ENCODE measurements at places on chromosomes 16 and 17.

- no peak for DNase-seq
These were observed 58.9 kb downstream of the TMC6 start for GRCh38 chr17:78069695-78070094.

DNA sequence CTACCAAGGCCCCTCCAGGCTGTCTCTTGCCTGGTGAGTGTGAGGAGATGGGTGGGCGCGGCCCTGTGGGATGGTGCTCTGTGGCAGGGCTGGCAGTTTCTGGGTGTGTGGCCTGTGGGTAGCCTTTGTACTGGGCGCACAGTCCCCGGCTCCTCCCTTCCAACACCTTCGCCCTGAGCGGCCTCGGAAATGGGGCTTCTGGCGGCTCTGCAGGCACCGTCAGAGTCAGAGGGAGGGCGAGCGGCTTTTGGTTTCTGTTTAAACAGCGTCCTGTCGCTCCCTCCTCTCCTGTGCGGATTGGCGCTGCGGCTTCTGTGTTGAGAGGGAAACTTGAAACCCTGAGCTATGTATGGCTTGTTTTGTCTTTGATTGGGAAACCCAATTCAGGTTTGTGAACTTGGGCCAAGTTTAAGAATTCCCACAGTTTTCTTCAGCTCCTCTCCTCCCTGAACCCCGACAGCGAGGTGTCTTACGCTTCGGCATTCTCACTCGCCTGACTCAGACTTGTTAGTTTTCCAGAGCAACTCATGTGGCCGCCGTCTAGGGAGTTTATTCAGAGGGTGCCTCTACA is 8.3 kb upstream of the ZNF750 start:
- DNase-seq = no peak

- DNase-seq = no peak
These were observed 168.6 kb upstream of the IRX3 start for GRCh38 chr16:54455030-54455725.

- DNase-seq = peak; percentile 62
These were observed 9.3 kb downstream of the GJD3 start for GRCh38 chr17:40355123-40355803.

- no peak for DNase-seq
These were observed 13.8 kb downstream of the PSMB3 start for GRCh38 chr17:38766341-38766740.

- no peak for DNase-seq
These were observed 23.4 kb downstream of the DCAF7 start for GRCh38 chr17:63573634-63574033.

DNA sequence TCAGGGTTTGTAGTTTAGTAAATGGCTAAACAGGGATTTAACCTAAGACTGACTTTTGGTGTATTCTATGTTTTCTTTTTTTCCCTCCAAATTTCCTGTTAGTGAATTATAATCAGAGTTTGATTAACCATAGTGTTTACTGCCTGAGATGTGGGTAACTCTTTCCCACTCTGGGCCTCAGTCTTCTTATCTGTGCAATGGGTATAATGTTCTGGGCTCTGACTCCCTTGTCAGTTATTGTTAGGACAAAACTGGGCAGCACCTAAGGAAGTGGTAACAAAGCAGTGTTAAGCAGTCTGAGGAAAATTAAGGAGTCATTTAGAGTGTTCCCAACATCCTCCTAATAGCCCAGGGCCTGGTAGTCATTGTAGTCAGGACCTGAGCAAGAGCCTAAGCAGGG is 206.4 kb upstream of the N4BP1 start:
- no peak for DNase-seq

GRCh38 chr17:45355087-45355486 is 38.3 kb upstream of the MAP3K14 start:
- DNase-seq = no peak

GRCh38 chr16:63737633-63738032 is 1384.2 kb downstream of the CDH11 start:
- DNase-seq = no peak

- DNase-seq = no peak
These were observed 118.1 kb downstream of the ENGASE start for GRCh38 chr17:79192503-79193351.

DNA sequence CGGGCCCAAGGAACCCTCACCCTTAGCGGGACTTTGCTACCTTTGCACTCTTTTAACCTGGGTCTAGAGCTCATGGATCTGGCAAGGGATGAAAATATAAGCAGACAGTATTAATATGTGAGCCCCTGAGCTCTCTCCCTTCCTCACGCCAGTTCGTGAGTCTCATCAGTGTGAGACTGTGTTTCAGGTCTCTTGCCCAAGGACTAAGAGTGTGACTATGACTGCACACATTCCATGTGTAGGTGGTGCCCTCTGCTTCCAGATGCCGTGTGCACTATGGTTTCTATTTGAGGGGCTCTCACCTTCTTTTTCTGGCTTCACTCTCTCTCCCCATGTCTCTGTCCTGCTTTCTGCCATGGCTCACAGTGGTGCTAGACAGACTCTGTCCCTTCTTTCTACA is 40.5 kb downstream of the DHRS7B start:
- DNase-seq = peak; percentile 73

DNA sequence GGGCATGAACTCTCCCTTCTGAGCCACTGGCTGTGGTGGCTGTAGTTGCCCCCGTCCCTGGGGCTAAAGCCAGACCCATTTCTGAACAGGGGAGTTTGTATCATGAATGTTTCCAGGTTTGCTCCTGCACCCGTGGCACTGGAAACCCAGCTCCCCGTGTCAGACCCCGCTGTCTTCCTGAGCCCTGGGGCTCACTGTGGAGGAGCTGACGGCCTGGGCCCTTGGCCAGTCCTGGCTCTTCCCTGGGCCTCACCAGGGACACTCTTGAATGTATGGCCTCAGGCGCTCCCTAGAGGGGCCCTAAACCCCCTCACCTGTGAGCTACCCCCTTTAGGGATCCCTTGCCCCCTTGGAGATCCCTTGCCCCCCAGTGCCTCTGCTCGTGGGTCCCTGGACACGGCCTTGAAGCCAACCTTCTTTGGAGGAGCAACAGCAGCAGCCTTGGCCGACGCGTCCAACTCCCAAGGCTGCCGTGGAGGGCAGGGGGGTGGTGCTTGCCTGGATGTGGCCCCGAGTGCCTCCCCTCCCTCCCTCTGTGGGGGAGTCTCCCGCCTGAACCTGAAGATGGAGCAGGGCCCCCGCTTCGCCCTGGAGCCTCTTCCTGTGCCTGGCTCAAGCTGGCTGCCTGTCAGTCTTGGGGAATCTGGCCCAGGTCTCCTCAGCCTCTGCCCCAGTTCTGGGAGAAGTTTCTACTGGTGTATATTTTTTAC is 15.9 kb downstream of the CASKIN2 start:
- DNase-seq = no peak

DNA sequence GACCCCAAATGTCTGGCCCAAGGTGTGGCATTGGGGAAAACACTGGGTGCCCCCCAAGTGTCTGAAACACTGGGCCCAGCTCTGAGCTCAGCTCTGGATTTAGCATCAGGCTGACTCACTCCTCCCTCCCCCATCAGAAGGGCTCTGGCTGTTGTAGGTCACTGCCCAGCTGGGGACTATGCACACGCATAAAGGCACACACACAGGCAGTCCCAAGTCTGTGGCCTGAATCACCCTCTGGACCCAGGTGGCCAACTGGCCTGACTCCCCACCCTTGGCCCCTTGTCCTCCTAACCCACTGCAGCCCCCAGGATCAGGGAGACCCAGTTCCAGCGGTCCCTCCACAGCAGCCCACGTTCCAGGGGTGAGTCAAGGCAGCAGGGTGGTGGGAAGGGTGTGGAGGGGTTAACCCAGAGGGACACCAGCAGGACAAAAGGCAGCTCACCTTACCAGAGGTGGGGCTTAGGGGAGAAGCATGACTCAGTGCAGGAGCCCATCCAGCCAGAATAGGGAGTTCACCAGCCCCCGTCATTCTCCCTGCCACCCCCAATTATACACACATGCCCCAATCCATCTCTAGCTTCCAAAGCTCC is 47.0 kb downstream of the MYO18A start:
- DNase-seq = no peak

- no peak for DNase-seq
These were observed 17.8 kb downstream of the HNF1B start for GRCh38 chr17:37726891-37727675.

- no peak for DNase-seq
These were observed 45.4 kb downstream of the SOX8 start for GRCh38 chr16:1026784-1027500.

DNA sequence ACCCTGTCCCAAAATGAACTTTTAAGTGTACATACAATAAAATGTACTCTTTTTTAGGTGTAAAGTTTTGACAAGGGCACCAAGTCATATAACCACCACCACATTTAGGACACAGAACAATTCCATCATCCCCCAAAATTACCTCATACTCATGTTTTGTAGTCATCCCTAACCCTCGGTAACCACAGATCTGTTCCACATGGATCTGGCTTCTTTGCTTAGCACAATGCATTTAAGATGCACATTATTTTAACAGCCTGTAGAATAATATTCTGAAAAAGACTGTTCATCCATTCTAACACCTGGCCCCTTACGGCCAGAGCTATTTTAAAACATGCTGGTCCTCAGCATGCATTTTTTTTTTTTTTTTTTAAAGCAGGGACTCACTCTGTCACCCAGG is 25.2 kb upstream of the CFAP20 start:
- DNase-seq = no peak

DNA sequence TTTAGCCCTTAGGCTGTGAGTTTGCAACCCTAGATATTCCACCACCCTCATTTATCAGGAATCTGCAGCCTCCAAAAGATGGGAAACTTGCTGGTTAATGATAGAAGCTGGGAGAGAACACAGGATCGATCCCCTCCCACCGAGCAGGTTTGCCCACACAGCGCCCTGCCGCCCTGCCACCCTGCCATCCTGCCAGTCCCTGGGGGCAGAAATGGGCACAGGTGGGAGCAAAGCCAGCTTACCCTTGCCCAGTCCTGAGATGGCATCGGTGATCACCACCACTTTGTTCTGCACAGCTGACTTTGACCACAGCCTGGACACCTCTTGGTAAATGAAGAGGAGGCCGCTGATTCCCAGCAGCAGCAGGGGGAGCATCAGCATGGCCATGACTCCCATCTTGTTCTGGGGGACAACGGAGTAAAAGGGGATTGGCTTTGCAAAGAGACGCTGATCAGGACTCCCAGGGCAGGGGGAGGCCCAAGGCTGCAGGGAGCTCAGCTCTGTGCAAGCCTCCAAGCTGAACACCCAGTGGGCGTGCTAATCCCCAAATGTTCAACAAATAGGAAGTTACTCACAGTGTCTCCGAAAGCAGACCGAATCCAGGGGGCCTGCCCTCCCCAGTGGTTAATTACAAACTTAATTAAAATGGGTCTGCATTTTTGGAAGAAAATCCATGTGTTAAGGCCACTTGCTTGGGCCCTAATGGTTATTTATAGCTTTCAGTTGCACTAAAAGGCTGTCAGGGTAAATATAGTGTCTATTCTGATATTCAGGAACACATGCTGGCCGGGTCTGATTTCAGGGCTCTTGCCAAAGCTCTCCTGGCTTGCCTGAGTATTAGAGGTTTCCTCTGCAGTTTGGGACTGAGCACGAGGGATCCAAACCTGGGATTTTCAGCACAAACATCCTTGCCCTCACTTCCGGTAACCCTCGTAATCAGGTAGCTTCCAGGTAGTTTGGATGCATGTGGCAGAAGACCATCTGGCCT is at the start of gene DHRS7C:
Gene DHRS7C (minus strand): TSS at position 704 of the 988 bp plus-strand sequence. CDS start 308 bp downstream, at position 396.
- no peak for DNase-seq

GRCh38 chr16:86566966-86567700 is 504 bp downstream of the FOXC2 start:
- no peak for DNase-seq

DNA sequence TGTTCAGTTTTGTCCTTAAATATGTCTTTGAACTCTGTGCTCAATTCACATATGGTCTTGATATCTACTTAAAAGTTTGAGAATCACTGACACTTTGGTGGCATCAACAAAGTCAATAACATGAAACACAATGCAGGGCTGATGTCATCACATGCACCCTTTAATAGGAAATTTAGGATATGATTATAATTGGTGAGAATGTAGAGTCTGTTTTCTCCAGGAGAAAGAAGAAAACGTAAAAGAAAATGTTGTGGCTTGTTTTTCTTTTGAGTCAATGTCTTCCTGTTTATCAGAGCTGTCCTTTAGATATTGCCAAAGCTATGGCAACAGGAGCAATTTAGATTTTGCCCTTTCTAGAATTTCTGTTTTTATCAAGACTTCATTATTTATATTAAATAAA is 396.9 kb downstream of the CDH13 start:
- DNase-seq = no peak

- no peak for DNase-seq
These were observed 376.5 kb downstream of the CDH11 start for GRCh38 chr16:64745258-64745930.

- DNase-seq = peak; percentile 7
These were observed 2.0 kb downstream of the NPTX1 start for GRCh38 chr17:80474231-80474960.

- no peak for DNase-seq
These were observed 18.7 kb downstream of the ZNHIT3 start for GRCh38 chr17:36505171-36505570.

GRCh38 chr17:27569257-27569722 is 61.7 kb upstream of the LGALS9 start:
- DNase-seq = peak; percentile 27
